ENCODE measurements at places on chromosomes 2 and 18.

GRCh38 chr2:109079590-109079989 is 49.4 kb upstream of the SH3RF3 start:
- DNase-seq: no peak

DNA sequence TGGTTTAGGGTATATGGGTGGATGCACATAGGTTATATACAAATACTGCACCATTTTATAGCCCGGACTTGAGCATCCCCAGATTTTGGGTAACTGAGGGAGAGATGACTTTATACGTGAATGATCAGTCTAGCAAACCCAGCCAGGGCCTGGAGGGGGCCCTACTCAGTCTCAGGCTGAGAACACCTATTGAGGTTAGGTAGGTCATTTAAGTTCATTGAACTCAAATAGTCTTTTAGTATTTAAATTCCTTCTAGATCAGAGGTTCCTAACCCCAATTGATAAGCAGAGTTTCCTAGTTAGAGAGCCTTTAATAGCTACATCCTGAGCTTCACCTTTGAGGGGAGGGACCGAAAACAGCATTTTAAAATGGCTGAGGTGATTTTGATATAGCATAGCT is 487.0 kb downstream of the DCC start:
- no peak for DNase-seq

DNA sequence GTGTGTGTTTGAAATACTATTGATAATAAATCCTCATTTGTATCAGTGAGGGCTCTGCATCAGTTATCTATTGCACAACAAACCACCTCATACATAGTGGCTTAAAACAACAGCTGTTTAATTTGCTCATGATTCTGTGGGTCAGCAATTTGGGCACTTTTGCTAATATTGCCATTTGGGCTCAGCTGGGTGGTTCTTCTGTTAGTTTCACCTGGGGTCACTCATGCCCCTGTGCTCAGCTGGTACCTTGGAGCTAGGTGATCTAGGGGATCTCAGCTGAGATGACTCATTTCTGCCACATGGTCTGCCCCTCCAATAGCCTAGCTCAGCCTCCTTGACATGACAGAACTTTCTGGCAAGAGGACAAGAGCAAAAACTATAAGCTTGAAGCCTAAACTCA is 126.3 kb downstream of the LYPD6B start:
- DNase-seq: no peak

DNA sequence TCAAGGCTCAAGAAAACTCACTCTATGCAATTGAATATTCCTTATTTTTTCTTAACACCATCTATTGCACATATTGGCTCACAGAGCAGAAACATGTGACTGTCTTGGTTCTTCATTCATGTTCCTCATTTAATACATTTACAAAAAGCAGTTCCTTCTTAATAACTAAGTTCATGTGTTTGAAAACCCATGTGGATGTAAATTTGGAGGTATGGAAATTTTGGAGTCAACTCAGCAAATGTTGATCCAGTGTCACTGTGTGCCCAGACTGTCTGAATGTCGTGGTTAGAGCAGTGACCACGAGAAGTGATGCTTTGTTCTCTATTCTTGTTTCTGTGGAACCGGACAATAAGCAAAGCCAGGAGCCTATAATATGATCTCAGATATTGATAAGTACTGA is 299.1 kb downstream of the SETBP1 start:
- DNase-seq: no peak

- no peak for DNase-seq
Observed at GRCh38 chr2:42879913-42880737, 87.7 kb upstream of the HAAO start.

- DNase-seq: no peak
Observed at GRCh38 chr2:36376319-36376765, 20.8 kb downstream of the CRIM1 start.

- DNase-seq: no peak
Observed at GRCh38 chr18:35880788-35881455, 91.6 kb upstream of the RMP24 start.

DNA sequence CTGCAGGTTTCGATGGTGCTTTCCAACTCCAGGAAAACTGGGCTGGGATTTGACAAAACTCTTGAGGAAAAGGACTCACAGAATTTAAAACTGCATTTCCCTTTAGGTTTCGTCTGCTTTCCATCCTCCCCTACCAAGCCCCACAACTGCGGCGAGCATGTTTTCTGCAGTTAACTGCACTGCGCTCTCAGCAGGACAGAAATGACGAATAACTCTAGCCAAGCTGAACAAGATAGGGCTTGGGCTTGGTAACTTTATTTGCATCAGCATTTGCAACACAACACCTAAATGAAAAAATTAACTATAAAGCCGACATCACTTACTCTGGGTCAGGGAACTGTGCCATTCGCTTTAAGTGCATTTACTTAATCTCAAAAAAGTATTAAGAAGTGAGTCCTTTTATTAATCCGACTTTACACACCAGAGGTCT is 669 bp upstream of the PIKFYVE start:
- DNase-seq: no peak

- no peak for DNase-seq
Observed at GRCh38 chr18:70762812-70763211, 474.0 kb downstream of the SOCS6 start.

DNA sequence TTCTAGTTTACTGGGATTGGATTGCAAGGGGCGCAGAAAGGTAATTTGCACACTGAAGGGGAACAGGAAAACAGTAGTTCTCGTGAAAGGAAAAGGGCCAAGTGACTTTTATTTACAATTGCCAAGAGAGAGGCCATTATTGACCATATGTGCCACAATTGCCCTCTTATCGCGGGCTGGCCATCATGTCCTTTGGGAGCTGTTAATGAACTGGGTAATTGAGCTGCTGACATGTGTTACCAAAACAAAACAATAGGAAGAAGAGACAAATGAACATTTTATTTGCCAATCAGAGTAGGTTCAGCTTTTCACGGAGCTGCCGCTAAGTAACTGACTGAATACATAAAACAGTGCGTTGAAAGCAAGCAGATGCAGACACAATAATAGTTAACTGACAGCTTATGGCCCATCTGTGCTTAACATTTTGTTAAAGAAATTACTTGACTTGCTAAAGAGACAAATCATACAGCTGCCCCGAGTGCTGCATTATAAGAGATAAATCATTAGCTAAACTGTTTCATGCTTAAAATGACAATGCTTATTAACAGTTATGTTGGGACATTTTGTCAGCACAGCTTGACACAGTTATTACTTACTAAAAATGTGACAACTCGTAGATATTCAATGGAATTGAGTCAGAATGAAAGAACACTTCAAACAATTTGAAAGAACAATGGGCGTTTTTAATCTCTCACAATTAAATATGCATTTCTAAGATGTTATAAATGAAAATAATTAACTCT is 57.5 kb downstream of the PAX3 start:
- peak; percentile 59 for DNase-seq

- DNase-seq: no peak
Observed at GRCh38 chr2:184677171-184677570, 78.8 kb downstream of the ZNF804A start.

GRCh38 chr2:149587950-149588487 is 444 bp upstream of the MMADHC start:
- DNase-seq: no peak

DNA sequence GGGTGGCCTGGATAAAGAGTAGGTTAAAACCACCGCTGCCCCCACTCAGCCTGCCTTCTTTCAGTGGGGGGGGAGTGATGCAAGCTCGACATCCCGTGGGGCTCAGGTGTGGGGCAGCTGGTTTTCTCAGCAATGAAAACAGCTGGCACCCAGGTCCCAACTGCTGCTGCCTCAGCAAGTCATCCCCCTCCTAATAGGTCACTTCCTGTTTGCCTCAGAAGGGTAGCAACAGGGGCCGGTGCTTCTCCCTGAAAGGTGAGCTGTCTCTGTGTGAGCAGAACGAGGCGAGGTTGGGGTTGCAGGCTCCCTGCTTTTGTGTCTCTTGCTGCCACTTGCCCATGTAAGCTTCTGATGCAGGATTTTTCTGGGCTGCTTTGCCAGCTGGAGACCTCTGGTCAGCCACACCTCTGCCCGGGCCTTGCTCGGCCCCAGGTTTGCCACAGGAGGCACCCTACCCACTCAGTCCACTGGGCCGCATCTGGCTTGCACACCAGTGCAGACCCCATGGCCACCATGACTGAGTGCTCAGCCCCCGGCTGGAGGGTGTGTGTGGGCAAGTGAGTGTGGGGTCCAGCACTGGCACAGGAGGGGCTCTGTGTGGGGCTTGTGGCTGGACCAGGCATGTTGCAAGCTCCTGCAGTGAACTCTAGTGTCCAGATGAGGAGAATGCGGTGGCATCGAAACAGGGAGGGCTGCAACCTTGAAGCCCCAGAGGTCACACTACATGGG is 11.5 kb upstream of the ASB1 start:
- DNase-seq: no peak

- no peak for DNase-seq
Observed at GRCh38 chr2:138238908-138239307, 262.7 kb upstream of the SPOPL start.

Data from NCI-H1436 (cell line).